ENCODE measurements at places on chromosomes 4 and X.

DNA sequence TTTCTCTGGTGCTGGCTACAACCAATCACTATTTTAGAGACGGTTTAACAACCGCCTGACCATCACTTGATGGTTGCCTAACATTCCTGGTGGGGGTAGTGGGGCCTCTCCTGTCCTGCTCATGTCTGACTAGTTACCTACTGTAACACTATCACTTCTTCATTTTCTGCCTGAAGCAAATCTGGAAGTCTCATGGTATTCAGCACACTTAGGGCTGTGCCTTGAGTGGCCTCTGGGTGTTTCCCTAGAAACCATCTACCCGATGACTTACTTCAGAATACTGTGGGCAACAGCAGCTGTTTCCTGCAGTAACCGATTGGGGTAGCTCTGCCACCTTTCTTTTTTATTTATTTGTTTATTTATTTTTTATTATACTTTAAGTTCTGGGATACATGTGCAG is 880.1 kb upstream of the INTU start:
- no peak for DNase-seq

DNA sequence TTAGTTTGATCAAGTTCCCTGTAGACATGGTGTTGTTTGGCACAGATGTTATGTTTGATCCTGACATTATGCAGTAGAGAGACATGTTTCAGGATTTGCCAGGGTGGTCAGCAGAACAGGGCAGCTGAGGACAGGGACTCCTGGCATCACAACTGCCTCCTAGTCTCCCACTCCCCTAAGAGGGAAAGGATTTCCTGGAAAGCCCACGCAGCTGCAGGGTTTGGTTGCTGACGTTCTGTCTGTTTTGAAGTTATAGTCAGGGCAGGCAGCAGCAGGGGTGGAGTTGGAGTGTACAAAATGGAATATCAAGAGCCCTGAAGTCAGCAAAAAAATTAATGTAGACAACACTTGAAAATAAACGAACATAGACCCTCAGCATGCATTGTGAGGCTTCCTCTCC is 125.4 kb downstream of the CPE start:
- DNase-seq, result no peak

GRCh38 chr4:7412554-7412912 is 22.2 kb downstream of the PSAPL1 start:
- no peak for DNase-seq

- no peak for DNase-seq
Measured at GRCh38 chr4:14874990-14875389, 127.3 kb upstream of the CPEB2 start.

GRCh38 chrX:6708041-6708440 is 173.1 kb upstream of the VCX3A start:
- no peak for DNase-seq

GRCh38 chrX:135977611-135978010 is 3.8 kb upstream of the MMGT1 start:
- DNase-seq, result no peak

GRCh38 chr4:34200535-34200934 is 2043.8 kb downstream of the ARAP2 start:
- no peak for DNase-seq

DNA sequence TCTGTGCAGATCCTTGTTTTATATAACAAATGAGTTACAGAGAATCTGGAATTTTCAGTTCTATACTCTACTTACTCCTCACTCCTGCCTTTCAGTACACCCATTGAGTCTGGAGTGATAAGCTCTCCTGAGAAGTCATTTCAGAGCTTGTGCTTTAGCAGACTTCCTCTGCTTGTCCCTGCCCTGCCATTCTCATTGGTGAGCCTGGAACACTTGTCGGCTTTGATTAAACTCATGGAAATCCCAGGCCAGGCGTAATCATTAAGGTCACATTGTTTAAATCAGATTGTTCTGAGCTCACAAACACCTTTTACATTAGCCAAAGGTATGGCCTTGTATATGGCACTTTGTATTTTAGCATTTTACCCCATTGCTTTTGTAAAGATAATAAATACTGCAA is 102.7 kb downstream of the CNKSR2 start:
- no peak for DNase-seq

DNA sequence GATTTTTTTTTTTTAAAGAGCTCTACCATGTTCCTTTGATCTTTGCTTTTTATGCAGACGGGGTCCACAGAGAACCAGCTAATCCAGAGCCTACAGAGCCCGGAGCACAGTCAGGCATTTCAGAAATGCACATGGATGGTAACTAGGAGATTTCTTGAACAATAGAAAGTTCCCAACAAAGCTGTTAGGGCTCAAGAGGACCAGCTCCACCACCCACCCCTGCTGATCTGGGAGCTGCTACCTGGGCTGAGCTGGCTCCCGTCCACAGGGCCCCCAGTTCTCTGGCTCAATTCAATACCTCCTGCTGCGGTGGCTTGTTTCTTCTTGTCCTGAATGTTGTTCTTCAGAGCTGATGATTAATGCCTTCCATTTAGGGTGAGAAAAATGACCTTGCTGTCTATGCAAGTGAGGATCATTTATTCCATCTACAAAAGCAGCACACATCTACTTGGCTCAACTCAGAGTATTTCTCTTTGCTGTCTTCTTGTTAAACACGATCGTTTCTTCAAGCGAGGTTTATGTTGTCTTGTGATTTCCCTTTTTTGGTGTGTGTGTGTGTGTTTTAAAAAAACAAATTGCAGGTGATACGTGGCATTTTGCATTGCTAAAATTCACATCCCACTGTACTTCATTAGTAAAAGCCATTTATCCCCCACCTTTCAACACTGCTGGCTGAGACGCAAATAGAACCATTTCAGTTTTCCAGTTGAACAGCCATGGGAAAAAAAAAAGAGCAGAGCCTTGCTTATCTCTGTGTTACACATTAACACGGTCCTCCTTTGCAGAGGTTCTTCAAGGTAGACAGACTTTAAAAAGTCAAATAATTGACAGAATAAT is 31.3 kb downstream of the IGFBP7 start:
- peak; percentile 43 for DNase-seq

- DNase-seq, result no peak
Measured at GRCh38 chr4:177087499-177087898, 222.2 kb upstream of the NEIL3 start.

DNA sequence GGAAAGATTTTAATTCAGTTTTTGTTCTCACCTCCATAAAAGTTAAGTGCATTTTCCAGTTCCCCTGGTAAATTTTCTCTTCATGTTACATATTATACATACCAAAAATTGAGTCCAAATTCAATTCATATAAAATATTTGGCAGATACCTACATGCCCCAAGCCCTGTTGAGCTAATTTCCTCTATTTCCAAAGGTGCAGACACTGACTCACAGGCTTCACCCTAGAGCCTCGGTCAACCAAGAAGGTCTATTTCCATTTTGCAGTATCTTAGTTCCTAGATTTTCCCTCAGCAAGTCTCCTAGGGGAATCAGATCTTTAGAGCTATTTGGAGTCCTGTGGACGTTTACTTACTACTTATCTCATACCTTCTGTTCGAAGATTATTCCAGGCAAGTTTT is 174.4 kb downstream of the TSPAN5 start:
- DNase-seq, result no peak

DNA sequence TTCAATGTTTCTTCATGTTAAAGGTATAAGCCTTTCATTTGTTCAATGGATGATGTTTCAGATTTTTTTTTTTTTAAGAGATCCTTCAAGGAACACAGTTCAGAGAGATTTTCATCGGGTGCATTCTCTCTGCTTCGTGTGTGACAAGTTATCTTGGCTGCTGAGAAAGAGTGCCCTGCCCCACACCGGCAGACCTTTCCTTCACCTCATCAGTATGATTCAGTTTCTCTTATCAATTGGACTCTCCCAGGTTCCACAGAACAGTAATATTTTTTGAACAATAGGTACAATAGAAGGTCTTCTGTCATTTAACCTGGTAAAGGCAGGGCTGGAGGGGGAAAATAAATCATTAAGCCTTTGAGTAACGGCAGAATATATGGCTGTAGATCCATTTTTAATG is 75.8 kb downstream of the NPNT start:
- no peak for DNase-seq

DNA sequence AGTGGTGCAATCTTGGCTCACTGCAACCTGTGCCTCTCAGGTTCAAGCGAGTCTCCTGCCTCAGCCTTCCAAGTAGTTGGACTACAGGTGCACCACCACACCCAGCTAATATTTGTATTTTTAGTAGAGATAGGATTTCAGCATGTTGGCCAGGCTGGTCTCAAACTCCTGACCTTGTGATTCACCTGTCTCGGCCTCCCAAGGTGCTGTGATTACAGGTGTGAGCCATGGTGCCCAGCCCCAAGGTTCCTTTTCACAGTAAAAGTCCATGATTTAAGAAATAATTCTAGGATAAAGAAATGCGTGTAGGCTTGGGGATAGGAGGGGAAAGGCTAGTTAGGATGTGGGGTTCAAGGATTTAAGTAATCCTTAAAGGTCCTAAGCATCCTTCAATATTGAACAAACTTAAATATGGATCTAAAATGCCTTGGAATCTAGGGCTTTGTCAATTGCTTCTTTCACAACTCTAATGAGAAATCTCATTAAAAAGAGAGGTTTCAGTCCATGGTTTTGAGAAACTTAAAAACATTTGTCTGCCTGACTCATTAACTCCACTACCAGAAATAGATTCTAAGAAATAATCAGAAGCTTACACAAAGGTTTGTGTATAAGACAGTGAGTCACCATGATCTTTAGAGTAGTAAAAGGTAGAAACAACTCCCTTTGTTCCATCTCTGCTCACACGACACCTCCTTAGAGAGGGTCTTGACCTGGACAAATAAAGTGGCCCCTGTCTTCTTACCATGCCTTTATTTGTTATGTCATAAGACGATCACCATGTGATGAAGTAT is 203.2 kb downstream of the PTTG2 start:
- no peak for DNase-seq

DNA sequence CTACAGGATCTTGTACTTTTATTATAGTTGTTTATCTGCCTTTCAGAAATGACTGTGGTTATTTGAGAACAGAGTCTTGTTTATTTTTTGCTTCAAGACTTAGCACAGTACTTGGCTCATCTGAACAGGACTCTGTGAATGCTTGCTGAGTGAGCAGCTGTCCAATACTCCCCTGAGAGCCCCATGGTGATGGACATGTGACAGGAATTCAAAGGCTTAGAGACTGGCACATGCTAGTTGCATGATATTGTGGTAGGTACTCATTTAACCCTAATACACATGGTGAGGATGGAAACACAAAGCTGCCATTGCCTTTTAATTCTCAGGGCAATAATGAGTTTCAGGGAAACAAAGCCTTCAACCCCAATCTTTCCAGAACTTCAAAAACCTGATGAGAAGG is 97.3 kb downstream of the GEMIN8 start:
- DNase-seq, result no peak

DNA sequence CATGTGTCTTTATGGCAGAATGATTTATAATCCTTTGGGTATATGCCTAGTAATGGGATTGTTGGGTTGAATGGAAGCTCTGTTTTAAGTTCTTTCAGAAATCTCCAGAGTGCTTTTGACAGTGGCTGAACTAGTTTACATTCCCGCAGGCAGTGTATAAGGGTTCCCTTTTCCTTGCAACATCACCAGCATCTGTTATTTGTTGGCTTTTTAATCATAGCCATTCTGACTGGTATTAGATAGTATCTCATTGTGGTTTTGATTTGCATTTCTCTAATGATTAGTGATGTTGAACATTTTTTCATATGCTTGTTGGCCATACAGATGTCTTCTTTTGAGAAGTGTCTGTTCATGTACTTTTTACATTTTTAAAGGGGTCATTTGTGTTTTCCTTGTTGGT is 129.8 kb downstream of the TBCK start:
- DNase-seq, result no peak

- no peak for DNase-seq
Measured at GRCh38 chr4:99536271-99536670, 25.4 kb downstream of the C4orf17 start.

- DNase-seq, result no peak
Measured at GRCh38 chrX:25010784-25011588, 4.8 kb downstream of the ARX start.

DNA sequence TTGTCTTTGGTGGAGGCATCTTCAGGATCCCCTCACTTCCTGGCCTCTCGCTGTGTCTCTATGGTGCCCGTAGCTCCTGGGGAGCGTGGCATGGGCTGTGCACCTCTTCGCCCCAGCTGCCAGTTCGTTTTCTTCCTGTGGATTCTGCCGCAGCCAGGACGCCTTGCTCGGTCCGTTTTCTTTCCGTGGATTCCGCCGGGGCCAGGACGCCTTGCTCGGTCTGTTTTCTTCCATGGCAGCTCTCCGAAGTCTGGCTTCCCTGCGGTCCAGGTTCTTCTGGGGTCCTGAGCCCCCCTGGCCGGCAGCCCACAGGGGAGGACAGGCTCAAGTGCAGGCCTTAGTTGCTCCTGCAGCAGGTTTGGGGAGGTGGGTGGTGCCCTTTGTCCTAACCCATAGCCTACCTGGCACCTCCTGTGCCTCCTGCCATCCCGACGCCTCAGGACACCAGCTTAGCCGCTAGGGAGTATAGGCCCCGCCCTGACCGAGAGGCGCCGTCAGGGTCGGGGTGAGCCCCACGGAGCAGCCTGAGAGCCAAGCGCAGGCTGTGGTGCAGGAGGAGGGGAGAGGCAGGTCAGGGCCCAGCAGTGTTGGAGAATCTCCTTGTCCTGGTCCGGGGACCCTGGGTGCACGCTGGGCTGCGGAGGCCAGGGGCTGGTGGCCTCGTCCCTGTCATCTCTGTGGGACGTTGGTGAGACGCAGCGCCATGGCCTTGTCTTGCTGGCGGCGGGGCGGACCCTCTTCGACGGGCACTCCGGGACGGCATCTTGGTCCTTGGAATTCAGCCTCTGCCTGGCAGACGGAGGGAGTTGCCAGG is 27.1 kb downstream of the UVSSA start:
- peak; percentile 42 for DNase-seq

DNA sequence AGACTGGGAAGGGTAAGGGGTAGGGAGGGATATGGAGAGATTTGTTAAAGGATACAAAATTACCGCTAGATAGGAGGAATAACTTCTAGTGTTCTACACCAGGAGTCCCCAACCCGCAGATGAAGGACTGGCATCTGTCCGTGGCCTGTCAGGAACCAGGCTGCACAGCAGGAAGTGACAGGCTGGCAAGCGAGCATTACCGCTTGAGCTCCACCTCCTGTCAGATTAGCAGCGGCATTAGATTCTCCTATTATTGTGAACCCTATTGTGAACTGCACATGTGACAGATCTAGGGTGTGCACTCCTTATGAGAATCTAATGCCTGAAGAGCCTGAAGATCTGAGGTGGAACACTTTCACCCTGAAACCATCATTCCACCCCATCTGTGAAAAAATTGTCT is 27.9 kb upstream of the BBS7 start:
- DNase-seq, result no peak

GRCh38 chr4:168063031-168063430 is 29.3 kb upstream of the ANXA10 start:
- no peak for DNase-seq

GRCh38 chr4:24394041-24394440 is 190.3 kb downstream of the DHX15 start:
- DNase-seq, result no peak

GRCh38 chr4:69800599-69800998 is 40.2 kb upstream of the SULT1B1 start:
- no peak for DNase-seq

DNA sequence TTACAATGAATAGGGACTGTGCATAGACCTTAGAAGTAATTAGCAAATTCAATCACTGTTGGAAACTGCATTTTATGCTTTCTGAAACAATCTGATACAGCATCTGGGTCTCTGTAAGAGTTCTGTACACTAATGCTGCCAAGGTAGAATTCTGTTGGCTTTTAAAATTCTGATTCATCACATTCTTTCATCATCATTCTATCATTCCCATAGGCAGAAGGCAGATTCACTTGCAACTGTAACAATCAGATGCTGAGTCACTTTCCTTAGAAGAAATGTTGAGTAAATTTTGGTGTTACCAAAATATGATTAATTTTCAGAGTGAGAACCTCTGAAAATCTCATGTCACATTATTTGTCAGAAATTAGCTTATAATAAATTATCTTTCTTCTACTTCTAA is 267.2 kb downstream of the MAPK10 start:
- DNase-seq, result no peak

Data from right cardiac atrium (tissue), 5 donors.